Smooth muscle cell of trachea (primary cell): ENCODE measurements at places on chromosomes 3 and 15. TPM values are rescaled to one million over a fixed set of nuclear protein-coding genes. Genes with fewer than 3 reads are reported as not detected.

The GPR156 gene
- 0.44 and 0.50 TPM in 2 replicates for total RNA-seq

The ALG3 gene
- 24.0 and 25.3 TPM in 2 replicates for total RNA-seq

The PRSS50 gene
- not detected in 2 replicates for total RNA-seq

The SIAH2 gene
- 20.5 and 33.1 TPM in 2 replicates for total RNA-seq

The LRRC31 gene
- not detected in 2 replicates for total RNA-seq

The SYNPR gene
- not detected in 2 replicates for total RNA-seq
